ENCODE measurements at places on chromosomes 16 and 17.
A peak's percentile ranks its signal among the peaks of the same experiment; 100 is the strongest.

DNA sequence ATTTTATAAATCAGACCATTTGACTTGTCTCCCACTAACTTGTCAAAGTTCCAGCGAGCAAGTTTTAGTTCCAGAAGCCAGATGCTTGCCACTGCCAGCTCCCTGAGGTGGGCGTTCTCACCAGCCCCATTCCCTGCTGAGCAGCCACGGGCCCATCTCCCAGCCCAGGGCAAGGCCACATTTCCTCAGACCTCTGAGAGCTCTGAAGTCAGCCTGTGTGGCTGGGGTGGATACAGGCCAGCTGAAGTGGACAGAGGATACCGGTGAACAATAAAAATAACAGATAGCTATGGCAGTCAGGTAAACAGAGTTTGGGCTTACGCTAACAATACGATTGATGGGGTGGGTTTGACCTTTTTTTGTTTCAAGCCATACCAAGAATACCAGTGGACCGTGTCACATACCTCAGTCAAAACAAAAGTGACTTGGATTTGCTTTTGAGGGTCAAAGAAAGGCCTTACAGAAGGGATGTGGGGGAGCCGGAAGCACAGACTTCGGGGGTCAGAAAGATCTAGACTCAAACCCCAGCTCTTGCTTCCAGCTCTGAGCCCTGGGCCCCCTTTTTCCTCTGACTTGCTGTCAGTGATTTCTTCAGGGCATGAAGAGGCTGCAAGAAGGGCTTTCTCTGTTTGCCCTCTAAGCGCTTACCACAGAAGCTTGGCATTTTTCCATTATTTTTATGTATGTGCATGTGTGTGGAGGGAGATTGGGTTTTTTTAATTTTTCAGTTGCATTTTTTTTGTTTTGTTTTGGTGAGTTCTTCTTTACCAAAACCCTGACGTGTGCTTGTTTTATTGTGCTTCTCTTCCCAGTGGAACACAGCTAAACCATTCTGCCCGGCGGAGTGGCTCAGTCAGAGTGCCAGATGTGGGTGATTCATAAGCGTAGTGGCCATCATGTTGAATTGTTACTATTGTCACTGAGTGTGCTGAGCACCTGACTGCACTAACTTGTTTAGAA is 109.9 kb downstream of the GNAO1 start:
- no peak for DNase-seq

DNA sequence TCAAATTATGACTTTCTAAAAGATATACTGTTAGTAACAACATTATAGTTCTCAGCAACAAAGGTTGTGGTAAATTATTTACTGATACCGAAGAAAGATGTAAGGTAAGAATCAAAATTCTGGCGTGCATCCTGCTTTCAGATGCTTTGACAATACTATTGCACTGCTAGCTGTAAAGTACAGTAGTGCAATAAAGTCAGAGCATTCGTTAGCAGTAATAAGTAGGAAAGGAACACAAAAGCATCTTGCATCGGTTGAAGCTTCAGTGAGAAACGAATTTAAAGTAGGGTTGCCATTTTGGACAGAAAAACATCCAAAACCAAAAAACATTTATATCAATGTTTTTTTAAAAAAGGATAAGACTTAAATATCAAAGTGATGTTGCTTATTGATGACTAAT is 4.0 kb downstream of the SKA2 start:
- no peak for DNase-seq

- DNase-seq, result no peak
These were observed 33.6 kb downstream of the RAI1 start for GRCh38 chr17:17714879-17715278.

DNA sequence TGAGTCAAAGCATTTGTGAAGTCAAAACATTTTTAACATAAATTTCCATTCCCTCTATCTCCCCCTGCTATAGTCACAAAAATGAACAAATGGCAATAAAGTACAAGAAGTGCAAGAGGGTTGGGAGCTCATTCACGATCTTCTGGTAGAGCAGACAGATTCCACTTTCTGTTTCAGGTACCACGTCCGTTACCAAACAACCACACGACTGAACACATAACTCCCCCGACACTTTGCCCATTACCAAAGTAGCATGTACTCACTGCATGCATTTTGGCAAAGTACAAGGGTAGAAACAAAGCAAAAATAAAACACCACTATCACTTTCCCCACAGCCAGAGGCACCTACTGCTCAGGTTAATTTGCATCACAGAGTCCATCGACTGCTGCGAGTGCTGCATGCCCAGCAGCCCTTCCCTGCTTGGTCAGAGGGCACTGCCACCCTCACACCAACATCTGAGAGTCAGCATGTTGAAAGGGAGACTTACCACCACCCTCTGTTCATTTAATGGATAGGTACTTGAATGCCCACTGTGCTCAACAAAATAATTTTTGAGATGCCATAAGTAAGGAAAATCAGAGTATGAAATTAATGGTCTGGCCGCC is 150.3 kb upstream of the AXIN2 start:
- no peak for DNase-seq

GRCh38 chr16:1812732-1813163 is 13.9 kb downstream of the HAGH start:
- peak; percentile 16 for DNase-seq

DNA sequence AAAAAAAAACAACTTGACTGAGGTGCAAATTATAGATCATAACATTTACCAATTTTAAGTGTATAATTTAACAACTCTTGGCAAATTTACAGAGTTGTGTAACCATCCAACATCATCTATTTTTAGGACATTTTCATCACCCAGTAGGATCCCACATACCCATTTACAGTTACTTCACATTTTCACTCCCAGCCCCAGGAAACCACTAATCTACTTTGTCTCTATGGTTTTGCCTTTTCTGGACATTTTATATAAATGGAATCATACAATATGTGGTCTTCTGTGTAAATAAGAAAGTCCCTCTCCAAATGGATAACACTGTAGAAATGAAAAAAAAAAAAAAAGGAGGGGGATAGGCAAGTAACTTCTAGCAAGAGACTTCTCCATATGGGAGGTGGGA is 26.1 kb upstream of the XYLT1 start:
- DNase-seq, result no peak

GRCh38 chr17:71412803-71413202 is 708.0 kb upstream of the SOX9 start:
- no peak for DNase-seq

DNA sequence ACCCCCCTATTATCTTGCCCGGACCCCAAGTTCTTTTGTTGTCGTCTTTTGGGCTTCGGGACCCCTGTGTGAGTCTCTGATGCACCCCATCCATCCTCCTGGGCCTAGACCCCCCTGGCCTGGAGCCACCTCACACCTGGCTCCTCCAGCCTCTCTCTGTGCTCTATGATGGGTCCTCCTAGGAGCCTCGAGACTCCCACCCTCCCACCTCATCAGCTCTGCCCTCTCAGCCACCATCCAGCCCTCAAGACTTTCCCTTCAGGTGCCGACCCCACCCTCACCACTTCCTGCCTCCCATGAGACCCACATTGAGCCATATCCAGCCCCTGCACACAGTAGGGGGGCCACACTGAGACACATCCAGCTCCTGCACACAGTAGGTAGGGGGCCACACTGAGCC is 8.7 kb upstream of the ATP2A3 start:
- DNase-seq, result no peak

DNA sequence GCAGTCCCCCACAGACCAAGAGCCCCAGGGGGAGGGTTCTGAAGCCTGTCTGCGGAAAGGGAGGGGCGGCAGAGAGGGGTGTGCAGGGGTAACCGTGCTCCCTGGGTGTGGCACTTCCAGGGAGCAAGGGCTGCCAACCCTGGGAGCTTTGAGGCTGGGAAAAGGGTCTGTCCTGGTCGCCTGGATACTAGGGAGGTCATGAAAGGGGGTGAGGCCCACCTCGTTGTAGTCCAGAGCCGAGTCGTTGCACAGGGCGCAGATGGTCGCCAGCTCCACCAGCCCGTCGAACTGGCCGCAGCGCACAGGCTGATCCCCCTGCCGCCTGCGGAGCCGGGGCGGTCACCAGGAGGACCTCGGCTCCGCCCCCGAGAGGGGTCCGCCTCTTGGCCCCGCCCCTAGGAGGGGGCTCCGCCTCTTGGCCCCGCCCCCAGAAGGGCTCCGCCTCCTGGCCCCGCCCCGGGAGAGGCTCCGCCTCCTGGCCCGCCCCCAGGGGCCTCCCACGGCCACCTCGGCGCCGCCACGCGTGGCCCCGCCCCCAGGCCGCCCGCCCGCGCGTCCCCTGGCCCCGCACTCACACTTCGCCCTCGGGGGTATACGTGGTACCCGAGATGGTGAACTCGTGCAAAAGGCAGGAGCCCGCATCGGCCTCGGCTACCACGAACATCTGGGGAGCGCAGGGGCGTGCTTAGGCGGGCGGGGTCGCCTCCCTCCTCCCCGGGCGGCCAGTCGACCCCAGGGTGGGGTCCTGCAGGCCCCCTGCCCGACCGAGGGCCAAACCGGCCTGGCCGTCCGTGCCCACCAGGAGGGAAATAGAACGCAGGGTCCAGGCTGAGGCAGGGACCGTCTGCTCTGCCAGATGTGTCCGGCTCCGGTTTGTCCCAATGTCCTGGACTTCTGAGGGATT is 19.5 kb downstream of the ATP2A3 start:
- no peak for DNase-seq

GRCh38 chr17:32493571-32493970 is 6.8 kb downstream of the CDK5R1 start:
- DNase-seq, result no peak

GRCh38 chr17:73291260-73291801 is 20.5 kb downstream of the CDC42EP4 start:
- no peak for DNase-seq

GRCh38 chr17:1434150-1434549 is 21.9 kb downstream of the CRK start:
- no peak for DNase-seq

Data from stimulated activated CD4-positive, alpha-beta T cell treated with anti-CD3 and anti-CD28 coated beads, TNF-alpha, amount 100 ng/mL, for 24 hours (primary cell).